ENCODE measurements at places on chromosomes 3 and 15.
A peak's percentile ranks its signal among the peaks of the same experiment; 100 is the strongest.

GRCh38 chr15:32683906-32684584 is 33.8 kb upstream of the GREM1 start:
- no peak for DNase-seq

- no peak for DNase-seq
Observed at GRCh38 chr3:195558602-195559001, 15.5 kb upstream of the PPP1R2 start.

- no peak for DNase-seq
Observed at GRCh38 chr3:143538061-143538460, 310.2 kb downstream of the SLC9A9 start.

- DNase-seq = no peak
Observed at GRCh38 chr3:197064771-197065170, 35.2 kb upstream of the MELTF start.

- DNase-seq = no peak
Observed at GRCh38 chr3:98532275-98532637, 478 bp downstream of the GPR15 start.

GRCh38 chr3:123039178-123039577 is 11.6 kb upstream of the SEMA5B start:
- DNase-seq = no peak

- DNase-seq = no peak
Observed at GRCh38 chr15:95669146-95669922, 661.2 kb upstream of the NR2F2 start.

DNA sequence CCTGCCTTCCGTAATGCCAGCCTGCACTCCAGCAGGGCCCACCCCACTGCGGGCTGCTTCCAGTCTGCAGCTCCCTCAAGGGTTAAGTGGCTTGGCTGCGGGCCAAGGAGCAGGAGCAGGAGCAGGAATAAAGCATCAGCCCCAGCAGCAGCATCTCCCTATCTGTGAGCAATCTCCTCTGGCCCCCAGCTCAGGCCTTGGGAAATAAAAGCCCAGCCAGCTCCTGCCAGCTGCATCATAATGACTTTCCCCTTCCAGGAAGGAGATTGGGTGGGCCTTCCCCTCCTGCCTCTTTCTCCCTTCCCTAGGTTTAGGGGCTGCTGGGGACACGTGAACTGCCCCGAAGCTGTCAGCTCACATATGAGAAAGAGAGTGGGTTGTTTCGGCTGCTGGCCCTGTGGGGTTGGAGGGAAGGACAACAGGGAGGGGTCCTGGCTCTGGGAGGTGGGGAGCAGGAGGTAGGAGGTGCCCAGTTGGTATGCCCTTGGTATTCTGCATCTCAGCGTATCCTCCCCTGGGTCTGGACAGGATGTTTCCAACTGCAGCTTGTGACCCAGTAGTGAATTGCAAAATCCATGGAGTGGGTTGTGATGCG is 34.6 kb upstream of the FGD5 start:
- DNase-seq = no peak

DNA sequence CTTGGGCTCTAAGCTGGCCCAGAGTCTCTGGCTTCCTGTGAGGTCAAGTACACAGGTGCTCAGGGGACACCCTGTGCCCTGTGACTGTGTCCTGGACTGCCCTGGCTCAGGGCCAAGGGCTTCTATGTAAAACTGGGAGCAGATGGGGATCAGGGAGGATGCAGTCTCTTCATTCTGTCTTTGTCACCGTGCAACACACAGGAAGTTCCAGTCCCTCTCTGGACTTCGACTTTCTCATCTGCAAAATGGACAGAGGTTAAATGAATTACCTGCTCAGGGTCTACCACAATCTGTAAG is 61.9 kb upstream of the TLE3 start:
- DNase-seq = no peak

DNA sequence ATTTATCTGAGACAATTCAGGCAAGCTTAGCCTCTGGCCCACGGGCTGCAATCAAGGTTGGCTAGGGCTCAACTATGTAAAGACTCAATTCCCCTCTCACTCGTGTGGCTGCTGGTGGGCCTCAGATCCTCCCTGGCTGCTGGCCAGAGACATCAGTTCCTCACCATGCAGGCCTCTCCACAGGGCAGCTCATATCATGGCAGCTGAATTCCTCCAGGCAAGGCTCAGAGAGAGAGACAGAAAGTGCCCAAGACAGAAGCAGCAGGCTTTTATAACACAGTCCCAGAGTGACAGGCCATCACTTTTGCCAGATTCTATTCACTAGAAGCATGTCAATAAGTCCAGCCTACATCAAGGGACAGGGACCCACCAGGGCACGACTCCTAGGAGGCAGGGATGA is 63.2 kb downstream of the XXYLT1 start:
- no peak for DNase-seq

DNA sequence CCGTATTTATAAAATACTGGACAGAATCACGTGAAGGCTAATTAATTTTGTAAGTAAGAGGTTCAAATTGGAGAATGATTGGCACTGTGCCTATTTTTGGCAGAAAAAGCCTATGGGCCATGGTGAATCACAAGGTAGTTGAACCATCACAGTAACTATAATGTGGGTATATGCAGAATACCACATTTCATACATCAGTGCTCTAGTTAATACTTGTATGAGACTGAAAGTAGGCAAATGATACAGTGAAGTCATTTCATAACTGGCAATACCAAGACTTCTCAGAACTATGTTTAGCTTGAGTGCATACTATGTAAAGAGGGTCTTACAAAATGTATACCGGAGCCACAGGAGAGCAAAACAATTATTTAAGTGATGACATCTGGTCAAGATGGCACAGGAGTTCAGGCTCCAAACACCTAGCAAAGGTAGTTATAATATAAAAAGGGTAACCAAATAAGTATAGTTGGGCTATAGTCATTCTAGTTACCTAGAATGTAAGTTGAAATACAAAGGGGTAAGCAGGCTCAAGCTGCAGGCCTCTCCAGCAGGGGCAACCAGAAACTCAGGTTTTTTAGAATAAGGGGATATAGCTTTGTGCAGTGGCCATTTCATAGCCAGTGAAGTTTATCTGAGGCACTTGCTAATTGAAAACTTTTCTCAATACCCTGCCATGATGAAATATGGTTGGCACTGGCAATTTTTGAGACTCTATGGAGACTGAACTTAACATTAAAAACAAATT is 19.1 kb downstream of the GPR160 start:
- DNase-seq = no peak

GRCh38 chr3:186483611-186484340 is 60.4 kb downstream of the CRYGS start:
- DNase-seq = no peak

DNA sequence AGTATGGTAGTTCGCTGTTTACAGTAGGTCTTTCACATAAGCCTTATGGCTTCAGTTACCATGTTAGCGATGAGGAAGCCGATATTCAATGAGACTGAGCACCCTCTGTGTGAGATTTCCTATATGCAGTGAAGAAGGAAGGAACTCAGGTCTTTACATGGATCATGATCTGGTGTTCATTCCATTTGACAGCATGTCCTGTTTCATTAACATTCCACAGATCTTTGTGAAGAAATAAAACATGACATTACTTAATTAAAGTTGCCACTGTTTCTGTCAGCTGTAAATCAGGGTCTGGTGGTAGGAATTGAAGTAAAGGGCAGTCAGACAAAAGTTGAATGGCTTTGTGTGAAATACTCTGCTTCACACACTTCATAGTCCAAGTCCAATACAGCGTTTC is 768.6 kb downstream of the ZPLD1 start:
- DNase-seq = no peak

GRCh38 chr15:77759896-77760592 is 127.3 kb upstream of the LINGO1 start:
- no peak for DNase-seq

DNA sequence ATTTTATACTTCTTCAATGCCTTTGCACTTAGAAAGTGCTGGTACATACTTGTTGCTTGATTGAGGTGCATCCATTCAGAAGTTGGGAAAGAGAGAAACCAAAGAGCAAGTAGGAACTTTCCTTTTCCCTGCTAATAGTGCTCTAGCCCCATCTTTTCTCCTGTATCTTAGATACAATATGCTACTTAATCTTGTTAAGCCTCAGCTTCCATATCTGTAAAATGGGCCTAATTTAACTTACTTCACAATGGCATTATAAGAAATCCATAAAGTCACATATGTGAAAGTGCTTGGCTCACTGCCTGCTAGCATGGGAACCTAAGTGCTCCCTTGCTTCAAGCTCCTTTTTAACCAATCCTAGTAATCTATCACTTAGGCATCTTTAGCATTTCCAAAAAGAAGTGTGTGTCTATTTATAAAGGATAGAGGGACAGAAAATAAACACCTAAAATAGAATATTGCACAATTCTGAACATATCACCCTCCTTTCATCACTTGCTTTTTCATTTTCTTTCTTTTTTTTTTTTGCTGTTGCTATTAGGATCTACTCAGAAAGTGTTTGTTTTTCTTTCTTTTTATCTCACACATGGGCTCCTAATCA is 28.1 kb downstream of the KCNAB1 start:
- no peak for DNase-seq

GRCh38 chr15:31080591-31081014 is 20.9 kb downstream of the TRPM1 start:
- no peak for DNase-seq

DNA sequence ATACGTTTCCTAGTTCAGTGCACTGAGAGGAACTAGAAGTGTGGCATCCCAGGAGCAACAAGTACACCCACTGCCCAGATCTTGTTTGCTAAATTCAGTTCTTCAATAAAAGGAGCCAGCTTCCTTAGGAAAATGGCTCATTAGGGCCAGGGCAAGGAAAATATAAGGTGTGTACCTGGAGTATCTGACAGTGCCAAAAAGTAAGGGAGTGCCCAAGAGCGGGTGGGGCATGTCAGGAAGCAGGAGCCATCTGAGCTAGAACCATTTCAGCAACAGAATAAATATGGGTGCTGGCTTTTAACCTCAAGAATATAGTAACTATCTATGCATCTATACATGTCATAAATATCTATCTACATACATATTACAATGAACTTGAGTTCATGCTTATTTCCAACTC is 44.1 kb downstream of the SLC41A3 start:
- DNase-seq = no peak

DNA sequence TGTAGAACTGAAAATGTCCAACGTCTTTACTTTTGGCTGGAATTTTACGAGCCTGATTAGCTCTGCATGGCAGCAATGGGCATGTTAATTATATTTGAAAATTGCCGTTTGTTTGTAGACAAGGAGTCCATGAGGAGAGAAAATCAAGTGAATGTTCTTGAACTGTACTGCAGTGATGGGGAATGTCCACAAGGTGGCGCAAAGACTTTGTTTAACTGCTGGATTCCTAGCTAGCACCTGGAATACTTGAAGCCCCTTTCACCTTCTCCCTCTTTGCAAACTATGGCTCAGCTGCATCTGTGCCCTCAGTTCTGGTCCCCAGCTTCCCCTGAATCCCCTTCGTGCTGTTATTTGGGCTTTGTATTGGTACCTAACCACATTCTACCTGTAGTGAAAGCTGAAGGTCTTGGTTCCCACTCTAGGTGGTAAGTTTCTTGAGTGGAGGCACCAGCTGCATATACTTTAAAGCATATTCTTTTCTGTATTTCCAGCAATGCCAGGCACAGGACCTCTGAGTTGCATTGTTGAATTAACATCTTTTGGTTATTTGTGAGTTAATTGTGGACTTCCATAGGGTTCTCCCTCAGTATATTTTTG is 25.3 kb downstream of the EXOG start:
- DNase-seq = peak; percentile 17

GRCh38 chr3:69838217-69838616 is 99.0 kb downstream of the MITF start:
- no peak for DNase-seq

DNA sequence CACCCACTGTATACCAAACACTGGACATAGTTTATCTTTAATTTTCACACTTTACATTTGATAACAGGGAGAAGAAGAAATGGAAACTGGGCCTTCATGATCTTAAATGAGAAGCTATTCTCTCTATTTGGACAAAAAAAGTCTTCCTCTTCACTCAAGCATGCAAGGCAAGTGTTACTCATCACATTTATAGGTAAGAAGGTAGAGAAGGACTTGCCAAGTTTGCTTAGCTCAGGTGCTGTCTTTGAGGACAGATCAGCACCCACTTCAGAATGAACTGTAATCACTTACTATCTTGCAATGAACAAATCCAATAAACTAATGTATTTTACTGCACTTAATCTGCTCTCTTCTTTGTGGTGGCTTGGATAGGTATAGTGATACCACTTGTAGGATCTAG is 1.1 kb upstream of the MYH15 start:
- no peak for DNase-seq

- no peak for DNase-seq
Observed at GRCh38 chr15:93072011-93072410, 17.0 kb downstream of the RGMA start.

GRCh38 chr3:186825294-186825821 is 17.2 kb upstream of the ADIPOQ start:
- no peak for DNase-seq

- no peak for DNase-seq
Observed at GRCh38 chr3:64067506-64068346, 44.4 kb upstream of the PSMD6 start.

DNA sequence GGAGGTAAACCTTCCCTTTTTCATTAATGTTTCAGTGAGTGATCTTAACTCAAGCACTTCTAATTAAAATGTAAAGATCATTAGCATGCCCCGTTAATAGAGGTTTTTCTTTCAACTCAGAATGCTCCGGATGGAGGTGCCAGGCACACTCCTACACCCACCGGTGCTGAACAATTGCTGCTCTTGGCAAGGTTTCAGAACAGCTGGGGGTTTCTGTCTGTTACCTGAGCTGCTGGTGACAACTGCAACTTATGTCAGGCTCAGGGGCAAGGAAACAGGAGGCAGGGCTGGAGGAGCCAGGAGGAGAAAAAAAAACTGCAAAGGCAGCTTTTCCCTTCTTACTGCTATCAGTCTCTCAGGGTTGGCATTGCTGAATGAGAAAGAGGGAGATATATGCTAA is 250.1 kb downstream of the DIPK2A start:
- DNase-seq = no peak

- DNase-seq = no peak
Observed at GRCh38 chr15:61225614-61226013, 3.5 kb downstream of the RORA start.

DNA sequence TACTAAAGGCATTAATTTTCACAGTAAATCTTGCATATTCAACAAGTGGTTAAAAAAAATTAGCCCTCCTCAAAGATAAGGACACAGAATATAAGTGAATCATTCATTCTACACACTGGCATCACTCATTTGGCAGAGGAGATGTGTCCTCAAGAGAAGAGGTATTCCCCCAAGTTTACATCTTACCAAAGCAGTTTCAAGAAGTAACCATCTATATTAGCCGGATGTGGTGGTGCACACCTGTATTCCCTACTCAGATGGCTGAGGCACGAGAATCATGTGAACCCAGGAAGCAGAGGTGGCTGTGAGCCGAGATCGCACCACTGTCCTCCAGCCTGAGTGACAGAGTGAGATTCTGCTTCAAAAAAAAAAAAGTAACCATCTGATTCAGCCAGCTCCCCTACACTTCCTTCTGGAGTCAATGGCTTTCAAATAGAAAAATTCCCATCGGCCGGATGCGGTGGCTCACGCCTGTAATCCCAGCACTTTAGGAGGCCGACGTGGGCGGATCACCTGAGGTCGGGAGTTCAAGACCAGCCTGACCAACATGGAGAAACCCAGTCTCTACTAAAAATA is 15.4 kb downstream of the RAF1 start:
- no peak for DNase-seq

- no peak for DNase-seq
Observed at GRCh38 chr15:99123713-99124451, 19.0 kb downstream of the SYNM start.

- no peak for DNase-seq
Observed at GRCh38 chr15:56208185-56208584, 35.5 kb downstream of the RFX7 start.

Data from activated T-helper 1 cell treated with Interleukin-2 at 50 U/mL for 16 hours (primary cell).